Left ventricle myocardium inferior (tissue), 1 donor: ENCODE measurements at places on chromosomes 7 and 10. TPM values are rescaled to one million over a fixed set of nuclear protein-coding genes. Genes with fewer than 3 reads are reported as not detected.

Gene ELMO1
- total RNA-seq = 10.0 TPM

Gene CALML3
- total RNA-seq = not detected

Gene NUTM2A
- total RNA-seq = 2.2 TPM

Gene LAMTOR4
- 100 TPM for total RNA-seq

Gene TIMM23
- 83.5 TPM for total RNA-seq

Gene RPEL1
- not detected for total RNA-seq

Gene LMOD2
- total RNA-seq = 888 TPM

Gene SPDYE5
- not detected for total RNA-seq

Gene TMEM225B
- not detected for total RNA-seq

Gene LIPK
- total RNA-seq = not detected

Gene GNGT1
- total RNA-seq = not detected

Gene TSPAN13
- total RNA-seq = 13.7 TPM

Gene CCL24
- not detected for total RNA-seq

Gene TDRD1
- 1.9 TPM for total RNA-seq

Gene ANXA8
- total RNA-seq = not detected

Gene MEPCE
- total RNA-seq = 23.6 TPM

Gene MKX
- 0.22 TPM for total RNA-seq

Gene LIPM
- not detected for total RNA-seq

Gene NUTM2D
- total RNA-seq = 6.0 TPM
